Naive thymus-derived CD4-positive, alpha-beta T cell (primary cell): ENCODE measurements at places on chromosomes 3 and 15. TPM values are rescaled to one million over a fixed set of nuclear protein-coding genes. Genes with fewer than 3 reads are reported as not detected.

FGF7 gene
- 0.05 TPM for total RNA-seq

GHSR gene
- not detected for total RNA-seq

NPRL2 gene
- 47.7 and 54.0 TPM in 2 replicates for total RNA-seq

MRAS gene
- 4.9 TPM for total RNA-seq

ISG20 gene
- total RNA-seq = 160 TPM

GPR27 gene
- 4.7 TPM for total RNA-seq

SHISA5 gene
- total RNA-seq = 147 TPM

RASGRF1 gene
- not detected for total RNA-seq

RHO gene
- total RNA-seq = not detected

NR2E3 gene
- not detected for total RNA-seq

PPP2R3A gene
- 0.54 TPM for total RNA-seq

LPCAT4 gene
- 46.5 TPM for total RNA-seq

CNOT10 gene
- total RNA-seq = 56.6 TPM

GOLGA8M gene
- total RNA-seq = 13.5 TPM

TICRR gene
- total RNA-seq = 0.19 TPM

FILIP1L gene
- total RNA-seq = not detected

PRKAR2A gene
- total RNA-seq = 33.3 TPM

CHRFAM7A gene
- 2.9 TPM for total RNA-seq

OR5K2 gene
- not detected in 2 replicates for total RNA-seq

PPM1L gene
- 5.7 TPM for total RNA-seq

MASP1 gene
- not detected in 2 replicates for total RNA-seq

SI gene
- not detected in 2 replicates for total RNA-seq

CISH gene
- total RNA-seq = 479 and 486 TPM in 2 replicates

DNAH12 gene
- 0.51 TPM for total RNA-seq

CP gene
- not detected for total RNA-seq

LOXL1 gene
- 0.49 TPM for total RNA-seq

C3orf20 gene
- total RNA-seq = 0.49 TPM

CSPG4 gene
- total RNA-seq = not detected

TGM4 gene
- total RNA-seq = not detected in 2 replicates

INKA1 gene
- 0.48 and 0.65 TPM in 2 replicates for total RNA-seq

MNS1 gene
- 0.24 TPM for total RNA-seq

SHC4 gene
- total RNA-seq = not detected

STRIT1 gene
- not detected for total RNA-seq

ROPN1B gene
- not detected for total RNA-seq

TSEN2 gene
- 12.8 and 13.4 TPM in 2 replicates for total RNA-seq

IQCB1 gene
- 35.6 TPM for total RNA-seq

CHL1 gene
- total RNA-seq = not detected

BNC1 gene
- total RNA-seq = not detected

P3H2 gene
- not detected in 2 replicates for total RNA-seq

ITIH1 gene
- total RNA-seq = not detected
